ENCODE measurements at places on chromosomes 3 and 15.
A peak's percentile ranks its signal among the peaks of the same experiment; 100 is the strongest.

- DNase-seq, result peak; percentile 52
These were observed 176.9 kb upstream of the LMCD1 start for GRCh38 chr3:8324747-8325146.

GRCh38 chr3:190291994-190292584, 30.2 kb downstream of the CLDN1 start:
- DNase-seq, result no peak

- no peak for DNase-seq
These were observed 25.8 kb downstream of the GLB1 start for GRCh38 chr3:33071181-33071580.

- no peak for DNase-seq
These were observed 59.7 kb downstream of the LSM3 start for GRCh38 chr3:14238356-14238755.

DNA sequence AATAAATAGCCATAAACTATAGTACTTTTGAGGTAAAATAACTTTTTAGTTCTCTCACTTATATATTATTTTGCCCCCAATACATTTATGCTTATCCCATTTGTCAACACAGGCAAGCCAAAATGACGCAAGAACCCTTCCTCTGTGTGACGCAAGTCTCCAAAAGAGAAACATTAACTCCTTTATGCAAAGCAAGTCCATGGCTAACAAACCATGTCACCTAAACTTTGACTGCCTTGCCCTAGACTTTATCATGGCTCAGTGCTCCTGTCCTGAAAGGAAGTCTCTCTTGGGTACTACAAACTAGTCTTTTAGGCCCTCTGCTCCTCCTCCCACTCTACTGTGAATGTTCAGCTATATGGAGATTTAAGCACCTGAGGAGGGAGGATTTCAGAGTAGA, 230.5 kb downstream of the UNC13C start:
- no peak for DNase-seq

DNA sequence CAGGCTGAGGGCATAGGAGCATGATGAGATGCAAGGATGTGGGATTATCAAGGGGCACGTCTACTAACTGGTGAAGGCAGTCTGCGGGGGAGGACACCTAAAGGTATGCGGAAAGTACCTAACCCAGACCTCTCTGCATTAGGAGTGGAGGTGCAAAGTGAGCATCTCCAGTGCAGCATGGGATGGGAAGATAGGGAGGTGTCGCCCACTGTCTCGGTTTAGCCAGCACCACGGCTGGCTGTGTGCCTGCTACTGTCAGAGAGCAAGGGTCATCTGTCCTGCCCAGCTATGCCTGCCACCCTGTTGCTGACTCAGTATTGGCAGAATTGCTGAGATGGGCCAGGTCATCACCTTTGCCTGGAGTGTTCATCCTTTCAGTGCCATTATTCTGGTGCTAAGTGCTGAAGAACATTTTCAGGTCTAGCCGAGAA, 40.1 kb downstream of the OXNAD1 start:
- no peak for DNase-seq

- DNase-seq, result no peak
These were observed 35.9 kb upstream of the CMSS1 start for GRCh38 chr3:99781761-99782160.

DNA sequence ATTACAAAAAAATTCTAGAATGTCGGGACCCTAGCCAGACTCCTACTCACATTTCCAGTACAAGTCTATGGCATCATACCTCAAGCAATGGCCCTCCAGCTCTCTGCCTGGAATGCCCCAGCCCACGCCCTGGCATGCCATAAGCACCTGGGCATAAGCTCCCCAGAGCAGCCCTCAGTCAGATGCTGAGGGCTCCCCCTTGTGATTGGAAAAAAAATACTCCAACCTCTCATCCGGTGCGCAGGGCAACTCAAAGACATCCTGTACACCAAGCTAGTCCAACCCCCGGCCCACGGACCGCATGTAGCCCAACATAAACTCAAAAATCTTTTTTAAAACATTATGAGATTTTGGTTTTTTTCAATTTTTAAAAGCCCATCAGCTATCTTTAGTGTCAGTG, 115.4 kb downstream of the NEK10 start:
- peak; percentile 24 for DNase-seq

- DNase-seq, result no peak
These were observed 404.8 kb downstream of the PTPRG start for GRCh38 chr3:61966200-61966599.

GRCh38 chr15:95687061-95687460, 643.4 kb upstream of the NR2F2 start:
- no peak for DNase-seq

GRCh38 chr15:74426404-74427281, 7.1 kb downstream of the SEMA7A start:
- no peak for DNase-seq

- DNase-seq, result no peak
These were observed 46.9 kb upstream of the NTRK3 start for GRCh38 chr15:88303395-88303794.

- DNase-seq, result peak; percentile 52
These were observed 25.7 kb downstream of the ZDHHC3 start for GRCh38 chr3:44950275-44950734.

- DNase-seq, result peak; percentile 70
These were observed at the start of gene UBA5 for GRCh38 chr3:132660052-132660810. Gene UBA5, plus strand, starts transcription at chr3:132660329. Its CDS starts 209 bp downstream, at chr3:132660538.

GRCh38 chr3:168977716-168978374, 685.7 kb downstream of the MECOM start:
- DNase-seq, result no peak

DNA sequence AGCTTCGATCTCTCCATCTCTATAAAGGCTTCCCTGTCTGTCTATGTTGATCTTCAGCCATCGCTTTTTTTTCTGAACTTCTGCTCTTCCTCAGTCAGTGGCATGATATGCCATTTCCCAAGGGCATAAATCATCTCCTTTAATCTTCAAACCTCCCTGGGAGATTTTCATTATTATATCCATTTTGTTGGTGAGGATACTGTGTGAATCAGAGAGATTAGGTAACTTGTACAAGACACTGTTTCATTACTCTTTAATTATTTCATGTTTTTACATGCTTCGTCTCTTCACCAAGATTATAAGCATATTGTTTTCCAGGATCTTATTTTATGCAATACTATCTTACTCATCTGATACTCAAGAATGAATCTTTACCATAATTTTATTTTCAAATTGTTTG, 124.8 kb upstream of the ATP11B start:
- no peak for DNase-seq

DNA sequence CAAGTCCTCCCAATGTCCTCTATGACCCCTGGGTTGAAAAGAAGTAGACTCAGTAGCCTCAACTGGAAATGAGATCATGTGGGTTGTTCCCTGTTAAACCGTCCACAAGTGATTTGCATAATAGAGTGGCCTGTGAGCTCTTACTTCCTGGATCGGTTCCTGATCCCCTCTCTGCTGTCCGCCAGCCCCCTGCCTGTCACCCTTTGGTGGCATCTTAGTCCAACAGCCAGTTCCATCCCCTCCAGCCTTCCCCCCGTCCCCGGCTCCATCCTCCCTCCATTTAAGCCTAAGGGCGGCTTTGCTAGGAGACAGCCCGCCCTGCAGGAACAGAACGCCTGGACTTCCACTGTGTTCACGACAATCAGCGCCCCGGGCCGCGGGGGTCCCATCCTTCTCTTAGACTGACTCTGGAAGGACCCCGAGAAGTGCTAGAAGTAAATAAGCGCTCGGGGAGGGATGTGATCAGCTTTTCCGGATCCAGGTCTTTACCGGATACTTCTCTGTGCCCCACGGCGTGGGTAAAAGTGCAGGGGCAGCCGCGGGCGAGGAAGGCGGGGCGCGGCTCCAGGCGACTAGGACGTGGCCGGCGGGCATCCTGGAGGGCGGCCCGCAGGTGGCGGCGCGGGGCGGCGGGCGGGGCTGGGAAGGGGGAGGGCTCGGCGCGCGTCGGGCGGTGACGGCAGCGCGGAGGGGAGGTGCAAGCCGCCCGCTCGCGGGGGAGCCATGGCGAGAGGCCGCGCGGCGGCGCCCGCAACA, 51.2 kb upstream of the ULK4 start:
- peak; percentile 87 for DNase-seq

DNA sequence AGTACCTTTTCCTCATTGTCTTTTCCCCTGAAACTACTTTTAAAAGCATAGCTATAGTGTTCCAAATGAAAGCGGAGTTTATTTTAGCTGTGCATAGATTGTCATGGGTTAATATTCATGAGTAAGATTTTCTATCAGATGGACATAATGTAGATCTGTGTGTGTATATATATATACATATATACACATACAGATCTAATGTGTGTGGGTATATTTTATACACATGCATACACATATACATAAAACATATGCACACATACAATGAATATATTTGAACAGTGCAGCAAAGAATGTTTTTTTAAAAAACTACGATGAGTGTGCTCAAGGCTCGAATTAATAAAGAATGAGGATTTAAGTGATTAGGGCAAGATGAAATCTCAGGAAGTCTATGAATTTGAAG, 328.3 kb upstream of the IL12A start:
- no peak for DNase-seq

- no peak for DNase-seq
These were observed 277.6 kb downstream of the LPP start for GRCh38 chr3:188431553-188431952.

DNA sequence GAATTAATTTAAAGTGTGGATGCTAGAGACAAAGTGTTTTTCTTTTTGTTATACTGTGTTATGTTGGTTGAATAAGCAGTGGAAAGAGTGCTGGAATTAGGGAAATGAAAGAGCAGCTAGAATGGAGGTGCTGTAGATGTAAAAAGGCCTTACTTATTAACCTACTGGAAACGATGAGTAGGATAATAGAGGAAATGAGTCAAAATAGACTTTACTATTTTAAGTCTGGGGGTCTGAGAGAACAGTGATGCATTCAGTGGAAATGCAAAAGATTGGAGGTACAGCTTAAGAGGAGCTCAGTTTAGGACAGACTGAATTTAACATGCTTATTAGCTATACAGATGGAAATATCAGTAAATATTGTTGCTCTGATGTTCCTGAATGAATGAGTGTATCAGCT, 674.0 kb downstream of the OTOL1 start:
- no peak for DNase-seq

- DNase-seq, result no peak
These were observed 26.6 kb upstream of the KY start for GRCh38 chr3:134677196-134677986.

GRCh38 chr3:10352146-10352911, 31.4 kb upstream of the SEC13 start:
- no peak for DNase-seq

DNA sequence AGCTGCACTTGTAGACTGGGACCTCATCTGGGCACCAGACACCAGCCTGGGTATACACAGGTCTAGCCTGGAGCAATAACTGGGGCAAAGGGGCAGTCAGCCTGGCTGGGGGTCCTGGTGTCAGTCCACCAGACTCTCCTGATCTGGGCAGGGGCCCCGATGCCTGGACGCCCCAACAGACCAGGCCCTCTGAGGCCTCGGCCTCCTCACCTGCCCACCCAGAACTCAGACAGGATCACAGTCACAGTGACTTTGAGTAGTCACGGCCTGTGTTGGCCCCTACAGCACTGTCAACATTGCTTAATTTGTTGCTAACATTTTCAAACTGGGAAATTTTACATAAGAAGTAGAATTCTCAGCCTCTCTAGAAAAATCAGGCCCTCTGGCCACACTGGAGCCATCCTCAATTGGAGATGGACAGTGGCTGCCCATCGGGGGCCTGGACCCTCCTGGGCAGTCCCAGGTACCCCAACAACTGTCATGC, 5.8 kb downstream of the TWF2 start:
- no peak for DNase-seq

GRCh38 chr3:150469031-150469930, 61.2 kb downstream of the TSC22D2 start:
- no peak for DNase-seq

DNA sequence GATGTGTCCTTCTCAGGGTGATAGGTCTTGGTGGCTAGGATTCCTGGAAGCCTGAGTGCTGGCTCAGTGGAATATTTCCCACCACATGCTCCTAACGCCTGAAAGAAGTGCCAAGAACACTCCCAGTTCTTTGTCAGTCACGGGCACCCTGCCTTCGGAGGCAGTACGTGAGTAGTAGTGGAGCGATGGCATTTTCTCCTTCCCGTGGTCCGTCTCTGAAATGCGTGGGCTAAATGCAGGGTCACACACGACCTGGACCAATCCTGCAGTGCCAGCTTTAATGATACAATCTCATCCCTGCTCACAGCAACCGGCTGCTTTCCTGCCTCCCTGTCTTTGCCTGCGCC, 14.5 kb downstream of the H1-8 start:
- no peak for DNase-seq

DNA sequence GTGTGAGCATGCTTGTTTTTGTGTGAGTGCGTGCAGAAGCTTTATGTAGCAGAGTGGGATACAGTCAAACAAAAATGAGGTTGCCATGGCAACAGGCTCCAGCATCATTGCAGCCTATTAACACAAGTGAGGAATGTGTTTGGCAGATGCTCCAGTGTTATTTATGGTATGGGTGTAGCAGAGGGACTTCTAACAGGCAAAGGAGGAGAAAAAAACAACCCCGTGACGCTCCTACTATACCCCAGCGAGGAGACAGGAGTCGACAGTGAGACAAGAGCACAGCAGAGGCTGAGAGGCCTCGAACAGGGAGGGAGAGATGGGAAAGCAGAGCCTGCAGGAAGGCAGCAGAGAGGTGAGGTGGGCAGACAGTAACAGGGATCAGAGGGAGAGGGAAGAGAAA, 4.9 kb downstream of the ADCY5 start:
- no peak for DNase-seq

- DNase-seq, result peak; percentile 83
These were observed 80.0 kb downstream of the SQOR start for GRCh38 chr15:45714590-45715488.

- DNase-seq, result no peak
These were observed 133.3 kb downstream of the ADAM10 start for GRCh38 chr15:58616171-58616570.

DNA sequence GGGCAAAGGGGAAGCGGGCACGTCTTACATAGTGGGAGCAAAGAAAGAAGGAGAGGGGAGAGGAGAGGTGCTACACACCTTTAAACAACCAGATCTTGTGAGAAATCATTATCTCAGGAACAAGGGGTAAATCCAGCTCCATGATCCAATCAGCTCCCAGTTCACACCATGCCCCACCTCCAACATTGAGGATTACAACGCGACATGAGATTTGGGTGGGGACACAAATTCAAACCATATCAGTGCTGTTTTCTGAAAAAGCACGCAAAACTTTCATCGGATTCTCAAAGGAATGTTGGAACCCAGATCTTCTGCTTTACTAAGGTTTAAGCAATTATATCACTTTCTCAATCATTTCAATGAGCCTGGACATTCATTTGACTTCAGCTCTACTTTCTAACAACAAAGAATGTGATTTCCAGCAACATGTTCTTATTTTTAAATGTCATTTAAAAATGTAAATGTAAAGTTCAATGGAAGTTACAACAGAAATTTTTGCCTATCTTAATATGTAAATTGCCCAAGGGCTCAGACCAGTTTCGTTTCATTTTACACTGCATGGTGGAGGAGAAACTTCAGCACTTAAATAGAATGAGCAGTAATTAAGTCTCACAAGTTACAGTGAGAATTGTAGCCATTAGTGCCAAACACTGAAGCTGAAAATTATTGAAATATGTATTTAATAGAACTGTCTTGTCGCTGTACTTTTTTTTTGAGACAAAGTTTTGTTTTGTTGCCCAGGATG, 8.4 kb upstream of the CCDC54 start:
- no peak for DNase-seq

GRCh38 chr15:64824929-64825430, 467 bp downstream of the PIF1 start:
- DNase-seq, result no peak
